ENCODE measurements at places on chromosomes 2 and 18. TPM values are rescaled to one million over a fixed set of nuclear protein-coding genes. Genes with fewer than 3 reads are reported as not detected.

The ASAP2 gene
- 19.0 TPM for total RNA-seq

The ATP6V1C2 gene
- 56.8 TPM for total RNA-seq

The AP1S3 gene
- 4.0 TPM for total RNA-seq

The PPP1CB gene
- total RNA-seq = 241 TPM

The PASK gene
- 6.9 TPM for total RNA-seq

The TEKT4 gene
- not detected for total RNA-seq

The CHST10 gene
- total RNA-seq = 6.8 TPM

The DSC2 gene
- 36.4 TPM for total RNA-seq

The ANKRD29 gene
- 6.1 TPM for total RNA-seq

The SH3BP4 gene
- total RNA-seq = 14.6 TPM

The PSD4 gene
- total RNA-seq = 12.9 TPM

The CYP27A1 gene
- 10.8 TPM for total RNA-seq

The APCDD1 gene
- total RNA-seq = 125 TPM

The DAW1 gene
- total RNA-seq = not detected

The LCT gene
- under 0.01 TPM for total RNA-seq

The APOB gene
- total RNA-seq = 3.4 TPM

The ABCG5 gene
- total RNA-seq = not detected

The SNORC gene
- total RNA-seq = 0.30 TPM

The SRD5A2 gene
- not detected for total RNA-seq

The ARHGEF33 gene
- 1.7 TPM for total RNA-seq

The CASP8 gene
- total RNA-seq = 17.0 TPM

The CAPN13 gene
- total RNA-seq = 0.30 TPM

The TTN gene
- 385 TPM for total RNA-seq

The CDKL4 gene
- total RNA-seq = 2.3 TPM

The GKN2 gene
- not detected for total RNA-seq

The CKAP2L gene
- 6.0 TPM for total RNA-seq

The UPP2 gene
- total RNA-seq = not detected

The MYCN gene
- total RNA-seq = 15.6 TPM

The SERPINB12 gene
- 64.6 TPM for total RNA-seq

The SLC9A4 gene
- total RNA-seq = 1.3 TPM

The SERPINB4 gene
- 29.1 TPM for total RNA-seq

The SLC4A5 gene
- total RNA-seq = 2.1 TPM

The AOX1 gene
- total RNA-seq = 2.6 TPM

The MAPK4 gene
- total RNA-seq = 1.8 TPM

The CD207 gene
- 5.3 TPM for total RNA-seq

The LINC00305 gene
- total RNA-seq = not detected

The ST8SIA5 gene
- 0.59 TPM for total RNA-seq

The KLHL41 gene
- total RNA-seq = 414 TPM

The EIF2AK2 gene
- total RNA-seq = 31.6 TPM

The CROCC2 gene
- total RNA-seq = 0.30 TPM

The STPG4 gene
- not detected for total RNA-seq

The LRATD1 gene
- total RNA-seq = 27.8 TPM

The WNT10A gene
- total RNA-seq = 5.7 TPM

The INPP1 gene
- 12.0 TPM for total RNA-seq

The UGT1A3 gene
- total RNA-seq = not detected

The RAMP1 gene
- total RNA-seq = 12.5 TPM

The AQP12A gene
- total RNA-seq = not detected

The C2orf15 gene
- total RNA-seq = 1.4 TPM

The HADHB gene
- total RNA-seq = 112 TPM

The DSC1 gene
- 150 TPM for total RNA-seq

The MOCOS gene
- 1.6 TPM for total RNA-seq

The MDH1B gene
- 0.99 TPM for total RNA-seq

The THADA gene
- 43.2 TPM for total RNA-seq

The OSR1 gene
- total RNA-seq = 12.9 TPM

The MARCHF4 gene
- total RNA-seq = not detected

The REG3G gene
- not detected for total RNA-seq

The SLC19A3 gene
- 18.3 TPM for total RNA-seq

The MROH2A gene
- 0.49 TPM for total RNA-seq
